ENCODE measurements at places on chromosomes 5 and 9.
A peak's percentile ranks its signal among the peaks of the same experiment; 100 is the strongest.

DNA sequence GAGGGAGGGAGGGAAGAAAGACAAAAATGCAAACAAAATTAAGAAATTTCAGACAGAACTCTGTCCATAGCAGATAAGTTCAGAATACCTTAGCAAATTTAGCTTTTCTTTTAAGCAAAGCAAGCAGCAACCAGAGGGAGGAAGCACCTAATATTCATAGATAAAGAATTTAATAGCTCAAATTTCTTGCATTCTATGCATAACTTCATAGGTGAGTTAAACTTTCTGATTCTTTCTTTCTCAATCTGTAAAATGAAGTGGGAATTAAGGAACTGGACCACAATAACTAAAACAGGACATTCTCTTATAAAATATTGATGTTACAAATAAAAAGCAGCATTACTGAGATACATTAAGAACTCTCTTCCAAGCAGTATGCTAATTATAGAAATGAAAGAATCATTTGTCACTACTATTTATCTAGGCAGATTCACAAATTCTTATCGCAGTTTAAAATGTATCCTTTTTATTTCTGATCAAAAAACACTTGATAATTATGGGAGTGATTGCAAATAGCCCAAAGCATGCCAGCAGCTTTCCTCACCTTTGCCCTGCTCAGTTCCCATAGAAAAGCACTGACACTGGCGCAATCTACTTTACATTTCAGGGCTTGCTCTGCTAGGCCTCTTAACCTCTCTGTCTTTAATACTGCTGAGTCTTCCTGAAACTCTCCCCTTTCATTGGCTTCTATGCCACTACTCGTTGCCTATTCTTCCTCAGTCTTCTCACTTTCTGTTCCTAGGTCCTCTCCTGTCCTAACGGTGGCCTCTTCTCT is 341.8 kb downstream of the PIK3R1 start:
- DNase-seq = no peak

DNA sequence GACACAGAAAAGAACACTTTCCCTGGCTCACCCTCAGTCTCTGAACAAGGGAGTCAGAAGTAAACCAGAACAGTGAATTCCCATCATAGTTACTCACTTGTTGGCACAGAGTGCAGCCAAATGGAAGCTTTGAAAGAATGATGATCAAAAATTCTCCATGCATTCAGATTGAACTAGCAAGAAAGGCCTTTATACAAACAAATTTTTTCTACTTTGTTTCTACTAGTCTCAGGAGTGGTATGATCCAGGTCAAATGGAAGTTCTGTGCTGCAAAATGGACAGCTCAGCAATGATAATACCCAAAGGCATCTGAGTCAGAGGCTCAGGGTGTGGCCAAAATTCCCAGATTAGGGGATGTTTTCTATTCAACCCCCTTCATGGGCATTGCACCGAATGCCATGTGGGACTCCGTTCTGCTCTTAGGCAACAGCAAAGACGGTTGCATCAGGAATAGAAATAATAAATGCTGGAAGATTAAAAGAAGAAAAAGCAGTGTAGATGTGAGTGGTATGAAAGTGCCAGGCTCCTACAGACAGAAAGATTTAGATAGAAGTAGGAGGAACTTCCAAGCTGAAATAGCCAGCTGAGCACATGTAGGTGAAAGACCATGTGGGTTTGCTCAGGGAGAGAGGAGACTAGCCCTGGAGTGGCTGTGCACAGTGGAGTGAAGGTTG is 24.0 kb upstream of the ASPN start:
- no peak for DNase-seq

DNA sequence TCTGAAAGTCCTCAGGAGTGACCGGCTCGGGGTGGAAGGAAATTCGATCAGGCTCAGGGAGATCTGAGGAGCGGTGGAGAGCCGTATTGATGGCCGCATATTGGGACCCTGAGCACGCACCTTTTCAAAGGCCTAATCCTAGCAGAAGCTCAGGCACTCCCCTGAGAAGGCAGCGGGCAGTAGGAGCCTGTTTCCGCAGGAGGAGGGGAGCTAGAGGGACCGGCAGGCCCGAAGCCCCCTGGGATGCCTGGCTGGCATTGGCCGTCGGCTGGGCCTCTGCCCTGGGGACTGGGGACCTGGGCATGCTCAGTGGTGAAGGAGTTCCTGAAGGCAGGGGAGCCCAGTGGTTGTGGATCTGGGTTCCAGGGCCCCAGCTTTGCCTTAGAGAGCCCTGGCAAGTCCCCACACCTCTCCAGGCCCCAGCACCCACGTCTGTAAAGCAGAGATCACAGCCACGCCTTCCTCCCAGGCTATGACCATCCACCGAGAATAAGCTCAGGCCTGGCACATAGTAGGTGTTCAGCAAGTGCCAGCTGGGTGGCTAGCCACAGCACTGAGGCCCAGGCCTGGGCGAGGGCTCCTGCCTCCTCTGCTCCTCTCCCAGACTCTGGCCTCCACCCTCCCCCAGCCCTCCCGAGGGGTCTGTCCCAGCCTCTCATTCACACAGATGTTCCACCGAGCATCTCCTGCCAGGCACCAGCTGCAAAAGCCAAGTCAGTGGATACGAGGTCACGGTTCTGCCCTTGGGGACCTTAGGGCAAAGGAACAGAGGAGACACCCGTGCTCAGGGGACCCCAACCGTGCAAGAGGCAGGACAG is 17.2 kb upstream of the QRFP start:
- no peak for DNase-seq

GRCh38 chr5:94575196-94575595 is 43.2 kb downstream of the KIAA0825 start:
- no peak for DNase-seq

- DNase-seq = peak; percentile 2
These were observed 105.2 kb downstream of the SH3TC2 start for GRCh38 chr5:148957591-148958202.

DNA sequence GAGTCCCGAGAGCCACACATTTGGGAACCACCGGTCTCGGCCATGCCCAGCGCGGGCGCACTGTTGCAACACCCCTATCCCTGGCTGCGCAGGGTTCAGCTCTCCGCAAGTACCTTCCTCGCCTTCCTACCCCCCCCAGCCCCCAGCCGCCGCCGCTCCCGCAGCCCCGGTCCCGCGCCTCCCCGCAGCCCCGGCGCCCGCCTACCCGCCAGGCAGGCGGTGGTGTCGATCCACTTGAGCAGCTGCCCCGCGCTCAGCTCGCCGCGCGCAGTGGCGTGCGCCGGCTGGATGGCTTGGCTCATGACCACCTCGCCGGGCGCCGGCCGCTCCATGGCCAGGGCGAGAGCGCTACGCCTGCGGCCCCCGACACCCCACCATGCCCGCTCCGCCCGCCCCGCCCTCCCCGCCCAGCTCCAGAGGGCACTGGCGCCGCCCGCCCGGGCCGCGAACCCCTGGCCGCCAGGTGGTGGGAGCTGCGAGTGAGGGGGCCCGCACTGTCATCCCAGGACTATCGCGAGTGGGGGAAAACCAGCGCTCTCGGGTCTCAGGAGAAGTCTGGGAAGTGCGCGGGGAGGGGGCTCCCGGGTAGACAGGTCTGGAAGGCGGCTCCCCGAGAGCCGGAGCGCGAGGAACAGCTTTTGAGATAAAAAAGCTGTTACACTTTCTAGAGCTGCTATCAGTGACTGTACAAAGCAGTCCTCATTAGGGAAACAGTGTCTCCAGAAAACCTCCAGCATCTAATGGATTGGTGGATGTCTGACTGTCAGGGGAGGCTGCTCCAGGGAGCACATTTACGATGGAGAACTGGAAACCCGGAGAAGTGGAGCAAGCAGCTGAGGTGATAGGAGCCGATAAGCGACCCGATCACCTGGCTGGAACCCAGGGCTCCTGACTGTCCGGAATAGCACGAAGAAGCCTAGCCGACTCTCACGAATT is at the start of gene ACOT12:
Gene ACOT12 (minus strand): TSS at position 352 of the 936 bp plus-strand sequence. CDS start 20 bp downstream, at position 332.
- no peak for DNase-seq

DNA sequence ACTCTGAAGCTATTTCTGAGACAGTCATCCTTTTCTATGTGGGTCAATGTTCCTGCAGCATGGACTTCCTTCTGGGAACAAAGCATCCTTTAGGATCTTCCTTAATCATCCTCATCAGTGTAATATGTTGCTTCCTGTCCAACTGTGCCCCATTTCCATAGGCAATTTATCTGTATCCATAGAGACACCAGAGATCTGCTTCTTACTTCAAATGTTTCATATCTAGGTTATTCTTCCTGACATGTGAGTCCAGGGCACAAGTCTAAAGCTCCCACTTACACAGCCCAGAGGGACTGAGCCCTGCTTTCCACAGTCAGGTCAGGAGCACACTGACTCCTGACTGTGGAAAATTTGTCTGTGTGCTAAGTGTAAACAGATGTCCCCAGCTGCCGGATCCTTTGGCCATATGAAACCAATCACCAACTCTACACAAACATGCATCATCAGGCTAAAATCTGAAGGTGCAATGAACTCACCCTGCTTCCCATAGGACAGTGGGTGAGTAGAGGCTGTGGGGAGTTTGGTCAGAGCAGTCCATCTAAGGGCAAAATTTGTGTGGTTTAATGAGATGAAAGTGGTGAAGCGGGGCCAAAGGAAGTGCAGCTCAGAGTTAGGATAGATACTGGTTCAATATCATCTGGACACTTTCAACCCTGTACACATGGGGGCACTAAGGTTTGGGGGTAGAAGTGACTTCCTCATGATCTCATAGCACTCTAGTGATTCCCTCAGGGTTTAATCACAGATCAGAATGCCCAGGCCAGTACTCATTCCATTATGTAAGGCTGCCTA is 85.2 kb upstream of the TNC start:
- DNase-seq = no peak

- no peak for DNase-seq
These were observed 328.9 kb upstream of the IRX2 start for GRCh38 chr5:3080366-3080765.

- no peak for DNase-seq
These were observed 12.9 kb upstream of the SLCO6A1 start for GRCh38 chr5:102511666-102512065.

DNA sequence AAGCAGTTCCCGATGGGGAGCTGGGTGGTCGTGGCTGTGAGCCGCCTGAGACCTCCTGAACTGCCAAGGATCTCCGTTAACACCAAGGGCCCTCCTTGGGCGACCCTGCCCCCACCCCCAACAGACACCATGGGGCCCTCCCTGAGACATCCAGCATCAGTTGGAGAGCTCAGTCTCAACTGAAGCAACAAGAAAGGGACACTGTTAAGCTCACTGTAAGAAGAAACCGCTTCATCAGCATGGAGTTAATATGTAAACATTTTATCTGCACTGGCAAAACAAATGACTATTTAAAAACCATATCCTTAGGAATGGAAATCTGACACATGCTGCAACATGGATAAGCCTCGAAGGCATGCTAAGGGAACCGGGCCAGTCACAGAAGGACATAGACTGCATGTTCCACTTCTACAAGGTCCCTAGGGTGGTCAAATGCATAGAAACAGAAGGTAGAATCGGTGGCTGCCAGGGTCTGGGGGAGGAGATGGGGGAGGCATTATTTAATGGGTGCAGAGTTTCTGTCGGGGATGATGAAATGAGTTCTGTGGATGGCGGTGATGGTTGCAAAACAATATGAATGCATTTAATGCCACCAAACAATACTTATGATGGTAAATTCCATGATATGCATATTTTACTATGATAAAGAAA is 47.4 kb downstream of the ROR2 start:
- no peak for DNase-seq

- DNase-seq = no peak
These were observed 51.9 kb downstream of the NEURL1B start for GRCh38 chr5:172692981-172693380.

GRCh38 chr9:113573046-113573958 is 109.8 kb downstream of the RGS3 start:
- DNase-seq = no peak

DNA sequence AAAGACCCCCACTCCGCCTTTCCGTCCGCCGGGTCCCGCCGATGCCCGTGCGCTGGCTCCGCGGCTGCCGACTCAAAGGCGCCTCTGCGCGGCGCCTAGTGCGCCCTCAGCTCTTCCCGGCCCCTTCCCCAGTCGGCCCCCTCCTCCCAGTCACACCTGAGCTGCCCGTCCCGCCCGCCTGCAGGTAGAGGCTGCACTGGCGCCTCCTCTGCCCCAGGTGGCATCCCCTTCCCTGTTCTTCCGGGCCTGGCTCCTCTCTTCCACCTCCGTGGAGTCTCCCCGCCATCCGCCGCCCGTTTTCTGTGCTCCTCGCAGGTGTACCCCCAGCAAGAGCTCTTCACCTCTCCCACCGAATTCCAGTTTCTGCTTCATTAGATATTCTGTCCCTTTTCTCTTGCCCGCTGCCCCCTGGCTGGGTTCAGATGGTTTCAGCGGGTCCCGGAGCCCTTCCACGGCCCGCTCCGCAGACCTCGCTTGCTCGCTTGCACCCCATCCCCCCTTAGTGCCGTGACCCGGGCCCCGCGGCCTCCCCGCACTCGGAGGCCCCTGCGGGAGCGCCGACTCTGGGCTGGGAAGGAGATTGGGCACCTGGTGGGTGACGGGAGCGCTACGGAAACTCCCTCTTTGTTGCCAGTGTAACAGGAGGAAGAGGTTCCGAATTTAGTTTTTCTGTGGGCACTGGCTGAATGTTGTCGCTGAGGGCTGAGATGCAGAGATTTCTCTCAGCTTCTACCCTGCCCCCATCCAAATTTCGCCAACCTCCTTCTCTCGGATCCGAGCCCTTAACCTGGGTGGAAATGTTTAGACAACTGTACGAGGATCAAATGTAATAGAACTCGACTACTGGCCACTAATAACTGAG is 809 bp downstream of the SLC44A1 start:
- DNase-seq = peak; percentile 9

DNA sequence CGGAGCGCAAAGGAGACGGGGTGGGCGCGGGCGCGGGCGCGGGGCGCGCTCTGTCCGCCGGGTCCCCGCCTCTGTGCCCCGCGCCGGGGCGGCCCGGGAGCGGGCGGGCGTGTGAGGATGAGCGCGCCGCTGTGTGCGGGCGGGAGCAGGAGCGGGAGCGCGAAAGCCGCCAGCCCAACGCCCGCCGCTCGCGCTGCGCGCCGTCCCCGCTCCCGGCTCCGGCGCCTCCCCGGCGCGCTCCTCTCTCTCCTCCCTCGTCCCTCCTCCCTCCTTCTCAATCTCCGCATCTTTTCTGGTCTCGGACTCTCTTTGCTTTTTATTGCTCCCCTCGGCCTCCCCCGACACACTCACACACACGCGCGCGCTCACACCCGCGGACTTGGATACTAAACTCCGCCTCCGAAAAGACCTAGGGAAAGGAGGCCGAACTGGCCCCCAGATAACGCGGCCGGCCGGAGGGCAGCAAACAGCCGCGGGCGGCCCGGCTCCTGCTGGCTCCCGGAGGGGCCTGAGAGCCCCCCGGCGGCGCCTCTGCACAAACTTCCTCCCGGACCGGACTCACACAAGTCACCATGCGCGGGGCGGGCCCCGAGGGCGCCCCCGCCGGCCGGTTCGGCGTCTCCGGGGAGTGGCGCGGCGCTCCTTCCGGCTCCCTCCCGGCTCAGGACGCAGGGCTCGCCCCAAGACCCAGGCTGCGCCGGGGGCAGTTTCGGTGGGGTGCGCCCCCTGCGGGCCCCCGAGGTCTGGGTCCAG is at the start of gene FIBCD1:
Gene FIBCD1 (minus strand): TSS at position 596 of the 753 bp plus-strand sequence. CDS start 640 bp downstream, outside the sequence.
- DNase-seq = no peak

DNA sequence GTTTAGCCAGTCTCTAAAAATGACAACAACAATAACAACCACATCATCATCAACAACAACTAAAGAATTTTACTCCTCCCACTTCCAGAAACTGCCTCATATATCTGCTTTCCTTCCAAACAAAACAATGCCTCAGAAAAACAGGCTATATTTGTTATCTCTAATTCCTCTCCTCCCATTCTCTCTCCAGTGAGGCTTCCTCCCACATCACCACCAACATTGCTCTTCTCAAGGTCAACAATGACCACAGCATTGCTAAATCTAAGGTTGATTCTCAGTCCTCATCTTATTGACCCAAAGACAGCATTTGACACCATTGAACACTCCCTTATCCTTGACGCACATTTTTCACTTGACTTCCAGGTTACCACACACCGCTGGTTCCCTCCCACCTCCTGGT is 38.1 kb upstream of the PRUNE2 start:
- no peak for DNase-seq

- DNase-seq = no peak
These were observed 176.4 kb downstream of the XRCC4 start for GRCh38 chr5:83253720-83254119.
